ENCODE measurements at places on chromosomes 1 and 21. TPM values are rescaled to one million over a fixed set of nuclear protein-coding genes. Genes with fewer than 3 reads are reported as not detected.

The OR2T33 gene
- total RNA-seq: not detected

The CCSAP gene
- 6.4 TPM for total RNA-seq

The ZNF697 gene
- total RNA-seq: 1.7 TPM

The NTMT2 gene
- not detected for total RNA-seq

The IGSF5 gene
- not detected for total RNA-seq

The GPR61 gene
- not detected for total RNA-seq

The CDC42BPA gene
- 11.7 TPM for total RNA-seq

The MTFR1L gene
- 24.9 TPM for total RNA-seq

The RHBDL2 gene
- total RNA-seq: 1.9 TPM
